Stomach (tissue), 19 donors: ENCODE measurements at places on chromosomes 16 and 17. TPM values are rescaled to one million over a fixed set of nuclear protein-coding genes. Genes with fewer than 3 reads are reported as not detected.

Gene SLC9A5
- 4.3 TPM for total RNA-seq

Gene CORO6
- 6.4 TPM for total RNA-seq

DNA sequence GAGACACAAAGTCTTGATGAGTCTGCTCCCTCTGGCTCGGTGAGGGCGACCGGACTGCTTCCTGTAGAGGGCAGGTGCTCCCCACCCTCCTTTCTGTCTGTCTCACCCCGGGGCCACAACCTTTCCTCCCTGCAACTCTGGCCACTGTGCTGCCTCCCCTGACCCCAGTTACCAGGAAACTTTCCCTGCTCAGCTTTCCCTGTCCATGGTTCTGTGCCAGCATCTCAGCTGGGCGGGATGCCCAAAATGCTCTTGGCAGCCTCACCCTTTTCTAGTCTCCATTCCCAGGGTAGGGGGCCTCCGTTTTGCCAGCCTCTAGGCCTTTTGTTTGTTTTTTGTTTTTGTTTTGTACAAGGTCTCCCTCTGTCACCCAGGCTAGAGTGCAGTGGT is 1.4 kb downstream of the PLD2 start:
- peak; percentile 80 for DNase-seq

DNA sequence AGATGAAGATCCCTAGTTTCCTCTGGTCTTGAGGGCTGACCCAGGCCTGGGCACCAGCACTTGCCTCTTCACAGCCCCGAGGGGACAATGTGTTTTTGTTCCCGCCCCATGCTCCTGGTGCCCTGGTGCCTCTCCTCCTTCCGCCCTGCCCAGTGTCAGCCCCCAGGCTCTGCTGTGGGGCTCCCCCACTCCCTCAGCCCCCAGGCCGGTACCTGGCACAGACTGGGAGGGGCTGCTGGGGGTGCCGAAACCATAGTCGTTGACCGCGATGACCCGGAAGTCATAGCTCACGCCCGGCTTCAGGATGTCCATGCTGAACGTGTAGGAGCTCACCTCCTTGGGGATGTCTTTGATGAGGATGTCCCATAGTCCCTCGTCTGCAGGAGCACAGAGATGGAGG is 40.5 kb upstream of the CDC42EP4 start:
- no peak for DNase-seq

GRCh38 chr17:53150101-53150698 is 672.5 kb upstream of the KIF2B start:
- peak; percentile 51 for DNase-seq
